ENCODE measurements at places on chromosomes 12 and 14.

GRCh38 chr12:48615681-48616080 lies 45.8 kb upstream of the LALBA start:
- no peak for DNase-seq

DNA sequence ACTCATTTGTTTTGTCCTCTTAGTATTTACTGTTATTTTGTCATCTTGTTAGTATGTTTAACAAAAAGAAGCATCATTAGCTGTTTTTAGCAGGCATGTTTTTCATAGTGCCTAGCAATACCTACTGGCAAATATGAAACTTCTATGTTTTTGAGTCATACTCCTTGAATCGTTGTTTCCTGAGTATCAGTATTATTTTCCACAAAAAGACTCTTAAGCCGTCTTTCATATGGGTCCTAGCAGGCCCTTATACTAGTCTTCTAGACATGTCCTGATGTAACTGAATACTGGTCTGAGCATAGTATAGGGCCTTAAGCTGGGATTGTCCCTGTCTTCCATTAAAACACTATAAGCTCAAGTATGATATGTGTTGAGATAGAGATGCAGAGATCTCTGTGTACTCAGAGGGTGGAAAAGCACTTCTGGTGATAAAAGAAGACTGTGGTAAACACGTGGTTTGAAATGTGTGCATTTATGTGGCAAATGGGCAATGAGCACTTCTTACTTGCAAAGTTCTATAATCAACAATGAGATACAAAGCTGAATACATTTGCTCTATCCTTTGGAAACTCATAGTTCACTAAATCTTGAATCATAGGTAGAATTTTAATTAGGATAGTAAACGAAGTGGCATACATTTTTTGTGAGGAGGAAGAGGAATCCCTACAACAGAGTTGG lies 348.8 kb downstream of the PDZRN4 start:
- DNase-seq, result no peak

- DNase-seq, result no peak
These were observed 3.5 kb upstream of the LTBR start for GRCh38 chr12:6380141-6381121.

- DNase-seq, result no peak
These were observed 5.1 kb upstream of the PAPOLA start for GRCh38 chr14:96497087-96497486.

DNA sequence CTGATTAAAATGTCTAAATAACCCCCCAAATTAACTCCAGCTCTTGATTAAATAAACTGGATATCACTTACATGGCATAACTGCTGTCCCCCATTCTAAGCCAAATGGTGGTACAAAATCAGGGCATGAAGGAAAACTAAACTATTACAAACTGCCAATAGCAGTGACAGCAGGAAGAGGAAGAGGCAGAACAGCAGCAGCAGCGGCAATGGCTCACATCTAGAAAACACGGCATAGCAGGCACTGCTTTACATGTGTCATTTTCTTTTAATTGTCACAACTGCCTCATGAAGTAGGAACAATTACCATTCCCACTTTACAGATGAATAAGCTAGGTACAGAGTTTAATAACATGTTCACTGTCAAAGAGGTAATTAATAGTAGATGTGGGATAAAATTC lies 92.0 kb downstream of the EPS8 start:
- no peak for DNase-seq

Data from lung (tissue), 17 donors.